ENCODE measurements at places on chromosomes 13 and 19. TPM values are rescaled to one million over a fixed set of nuclear protein-coding genes. Genes with fewer than 3 reads are reported as not detected.
A peak's percentile ranks its signal among the peaks of the same experiment; 100 is the strongest.

GRCh38 chr19:11535792-11536595 lies 2.7 kb upstream of the CNN1 start:
- no peaks in the 10 kb centered on the region for H3K36me3 ChIP-seq
- peak; percentile 99 for DNase-seq
- H3K27ac ChIP-seq, result peak overlapping the region; percentile 65
- H3K4me3 ChIP-seq, result peak overlapping the region; percentile 43

GRCh38 chr13:59480396-59481259 lies 683.1 kb downstream of the DIAPH3 start:
- DNase-seq, result peak; percentile 28
- H3K4me1 ChIP-seq, result peaks cover 59% of the 10 kb centered on the region
- peak overlapping the region; percentile 20 for H3K27ac ChIP-seq
- no peaks in the 10 kb centered on the region for H3K36me3 ChIP-seq
- no peak overlapping the region for H3K4me3 ChIP-seq

DNA sequence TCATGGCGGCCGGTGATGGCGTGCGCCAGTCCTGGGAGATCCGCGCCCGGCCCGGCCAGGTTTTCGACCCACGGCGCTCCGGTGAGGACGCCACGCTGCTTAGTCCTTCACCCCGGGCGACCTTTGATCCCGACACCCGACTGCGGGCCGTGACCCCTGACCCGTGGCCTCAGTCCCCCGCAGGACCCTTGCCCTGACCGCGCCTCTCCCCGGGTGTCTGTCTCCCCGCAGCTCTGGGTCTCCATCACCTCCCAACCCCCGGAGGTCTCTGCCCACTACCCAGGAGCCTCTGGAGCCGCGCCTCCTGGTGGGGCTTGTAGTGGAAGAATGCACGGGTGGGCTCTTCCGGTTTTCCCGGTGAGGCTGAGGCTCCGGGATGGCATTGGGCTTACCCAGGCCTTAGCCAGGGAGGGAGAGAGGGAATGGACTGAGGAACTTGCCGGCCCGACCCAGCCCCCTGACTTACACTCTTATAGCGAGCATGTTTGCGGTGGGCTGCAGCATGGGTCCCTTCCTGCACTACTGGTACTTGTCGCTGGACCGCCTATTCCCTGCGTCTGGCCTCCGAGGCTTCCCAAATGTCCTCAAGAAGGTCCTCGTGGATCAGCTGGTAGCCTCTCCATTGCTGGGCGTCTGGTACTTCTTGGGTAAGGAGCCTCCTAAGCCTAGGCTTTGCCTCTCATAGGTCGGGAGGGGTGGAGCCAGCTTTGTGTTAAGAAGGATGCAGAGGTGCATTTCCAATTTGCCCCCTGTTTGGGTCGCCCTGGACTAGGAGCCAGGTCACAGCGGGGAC lies 566 bp downstream of the MPV17L2 start:
- H3K36me3 ChIP-seq, result no peaks in the 10 kb centered on the region
- DNase-seq, result no peak
- peaks cover 26% of the 10 kb centered on the region for H3K4me1 ChIP-seq
- peak overlapping the region; percentile 94 for H3K4me3 ChIP-seq

GRCh38 chr19:39307046-39307821 lies 11.0 kb downstream of the IFNL1 start:
- H3K27ac ChIP-seq, result no peak overlapping the region
- H3K4me1 ChIP-seq, result no peaks in the 10 kb centered on the region
- no peak for DNase-seq

- H3K27ac ChIP-seq, result no peak overlapping the region
- no peak for DNase-seq
- H3K27me3 ChIP-seq, result peaks cover 9% of the 10 kb centered on the region
Measured at GRCh38 chr19:29515706-29516357, 10.0 kb upstream of the VSTM2B start.

GRCh38 chr13:67395577-67395976 lies 165.4 kb upstream of the PCDH9 start:
- H3K27ac ChIP-seq, result no peak overlapping the region
- no peak overlapping the region for H3K4me3 ChIP-seq
- no peaks in the 10 kb centered on the region for H3K4me1 ChIP-seq
- no peaks in the 10 kb centered on the region for H3K36me3 ChIP-seq
- H3K27me3 ChIP-seq, result no peaks in the 10 kb centered on the region
- DNase-seq, result no peak

DNA sequence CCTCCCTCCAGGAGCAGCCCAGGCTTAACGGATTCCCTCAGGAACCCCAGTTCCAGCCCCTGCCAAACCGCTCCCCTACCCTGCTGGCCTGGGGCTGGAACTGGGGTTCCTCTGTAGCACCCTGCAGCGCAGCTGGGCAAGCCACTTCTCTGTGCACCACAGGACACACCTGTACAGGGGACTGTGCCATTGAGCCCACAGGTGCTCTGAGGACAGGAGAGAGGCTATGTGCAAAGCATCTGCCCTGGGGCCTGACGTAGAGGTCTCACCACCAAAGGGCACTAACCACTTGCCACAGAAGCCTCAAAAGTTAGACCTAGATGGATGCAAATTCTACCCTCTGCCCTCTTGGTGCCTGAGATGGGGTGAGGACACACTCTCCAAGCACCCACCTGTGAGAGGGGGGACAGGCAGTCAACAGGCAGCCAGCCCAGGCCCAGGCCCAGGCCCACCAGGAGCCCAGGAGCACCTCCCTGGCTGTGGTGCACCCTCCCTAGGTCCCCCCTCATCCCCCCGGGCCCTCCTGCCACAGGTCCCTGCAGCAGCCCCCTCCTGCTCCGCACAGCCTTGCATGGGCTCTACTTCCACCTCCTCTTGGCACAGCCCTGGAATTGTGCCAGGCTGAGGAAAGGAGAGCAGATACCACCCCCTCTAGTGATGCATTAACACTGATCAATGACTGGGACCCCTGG lies 27.6 kb upstream of the SLC35E1 start:
- DNase-seq, result peak; percentile 52
- H3K4me3 ChIP-seq, result no peak overlapping the region
- no peaks in the 10 kb centered on the region for H3K36me3 ChIP-seq
- H3K27me3 ChIP-seq, result no peaks in the 10 kb centered on the region
- peaks cover 36% of the 10 kb centered on the region for H3K4me1 ChIP-seq

DNA sequence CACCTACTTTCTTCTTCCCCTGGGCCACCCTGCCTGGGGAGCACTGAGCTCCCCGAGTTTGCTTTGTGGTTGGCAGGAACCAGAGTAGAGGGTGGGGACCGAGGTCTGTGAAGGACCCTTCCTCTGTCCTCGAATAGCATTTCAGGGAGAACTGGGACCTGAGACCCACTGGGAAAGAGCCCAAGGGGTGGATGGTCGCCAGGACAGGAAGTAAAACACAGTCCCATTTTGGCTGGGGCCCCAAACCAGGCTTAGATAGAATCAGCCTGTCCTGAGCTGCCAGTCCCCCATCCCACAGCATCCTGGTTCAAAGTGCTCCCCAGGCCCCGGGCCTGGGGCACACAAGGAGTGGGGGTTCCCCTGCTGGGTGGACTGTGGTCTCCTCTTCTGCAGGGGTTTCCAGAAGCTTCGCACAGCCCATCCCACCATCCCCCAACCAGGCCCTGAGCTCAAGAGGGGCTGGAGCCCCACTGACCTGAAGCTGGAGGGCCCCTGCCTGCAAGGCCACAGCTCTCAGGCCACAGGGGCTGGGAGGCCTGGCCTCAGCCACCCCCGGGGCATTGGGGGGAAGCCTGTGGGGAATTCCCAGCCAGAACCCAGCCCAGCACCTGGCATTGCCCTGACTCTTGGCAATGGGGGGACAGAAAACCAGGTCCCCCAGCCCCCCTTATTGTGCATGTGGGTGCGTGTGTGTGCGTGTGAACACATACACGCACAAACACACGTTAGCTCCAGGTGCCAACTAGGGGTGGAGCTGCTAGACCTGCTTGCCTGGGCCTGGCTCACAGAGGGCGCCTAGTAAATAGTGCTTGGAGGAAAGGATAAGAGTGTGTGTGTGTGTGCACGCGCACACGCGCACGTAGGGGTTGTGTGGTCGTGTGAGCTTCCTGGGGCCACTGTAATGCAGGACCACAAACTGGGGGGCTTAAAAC lies 995 bp upstream of the MKNK2 start:
- no peaks in the 10 kb centered on the region for H3K27me3 ChIP-seq
- H3K36me3 ChIP-seq, result peaks cover 9% of the 10 kb centered on the region
- H3K4me3 ChIP-seq, result no peak overlapping the region
- DNase-seq, result no peak
- H3K4me1 ChIP-seq, result peaks cover 31% of the 10 kb centered on the region
- H3K27ac ChIP-seq, result peak overlapping the region; percentile 37

GRCh38 chr13:42445354-42445753 lies 128.6 kb upstream of the TNFSF11 start:
- no peak overlapping the region for H3K4me3 ChIP-seq
- no peaks in the 10 kb centered on the region for H3K36me3 ChIP-seq
- no peak for DNase-seq

DNA sequence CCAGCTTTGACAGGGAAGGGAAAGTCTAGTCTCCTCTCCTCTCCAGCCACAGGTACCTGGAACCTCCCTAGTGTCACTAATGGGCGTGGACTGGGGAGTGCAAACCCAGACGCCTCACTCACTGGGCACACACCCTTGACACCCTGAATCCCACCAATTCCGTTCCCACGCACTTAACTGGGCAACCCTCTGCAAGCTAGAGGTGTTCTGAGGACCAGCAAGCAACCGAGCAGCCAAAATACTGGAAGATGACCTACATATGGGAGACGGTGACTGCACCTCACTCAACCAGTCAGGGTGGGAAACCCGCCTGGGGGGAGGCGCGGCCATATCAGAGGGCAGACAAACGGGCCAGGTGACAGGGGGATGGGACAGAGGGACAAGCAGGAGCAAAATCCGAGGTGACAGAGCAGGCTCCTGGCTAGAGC lies 991 bp downstream of the ABHD17A start:
- H3K4me3 ChIP-seq, result peak overlapping the region; percentile 86
- peaks cover 23% of the 10 kb centered on the region for H3K4me1 ChIP-seq
- H3K27me3 ChIP-seq, result no peaks in the 10 kb centered on the region
- DNase-seq, result no peak

The KIR2DL3 gene
- polyA plus RNA-seq, result not detected

GRCh38 chr19:13035820-13036365 lies 40.6 kb downstream of the NFIX start:
- no peaks in the 10 kb centered on the region for H3K27me3 ChIP-seq
- H3K36me3 ChIP-seq, result peaks cover 14% of the 10 kb centered on the region
- H3K4me3 ChIP-seq, result no peak overlapping the region
- peaks cover 61% of the 10 kb centered on the region for H3K4me1 ChIP-seq
- DNase-seq, result no peak

GRCh38 chr13:95573221-95573620 lies 20.7 kb downstream of the CLDN10 start:
- H3K4me1 ChIP-seq, result no peaks in the 10 kb centered on the region
- H3K4me3 ChIP-seq, result no peak overlapping the region
- DNase-seq, result no peak
- no peak overlapping the region for H3K27ac ChIP-seq
- H3K36me3 ChIP-seq, result peaks cover 1% of the 10 kb centered on the region

DNA sequence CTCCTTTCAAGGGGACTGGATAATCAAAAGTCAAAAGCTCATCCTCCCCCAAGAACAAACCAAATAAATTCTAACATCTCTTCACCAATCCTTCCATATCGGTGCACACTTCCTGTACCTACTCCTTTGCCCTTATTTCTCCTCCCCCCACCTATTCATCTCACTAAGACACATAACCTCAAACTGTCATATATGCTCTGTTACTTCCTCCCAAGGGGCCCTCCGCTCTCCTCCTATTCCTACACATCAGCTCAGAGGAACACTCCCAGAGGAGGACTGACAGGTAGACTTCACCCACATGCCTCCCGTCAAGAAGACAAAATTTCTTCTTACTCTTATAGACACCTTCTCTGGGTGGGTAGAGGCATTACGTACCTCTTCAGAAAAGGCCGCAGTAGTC lies 48.1 kb downstream of the ZNF93 start:
- no peak overlapping the region for H3K27ac ChIP-seq
- H3K4me3 ChIP-seq, result no peak overlapping the region
- no peaks in the 10 kb centered on the region for H3K4me1 ChIP-seq
- no peak for DNase-seq
- H3K27me3 ChIP-seq, result no peaks in the 10 kb centered on the region

- DNase-seq, result no peak
- H3K4me3 ChIP-seq, result no peak overlapping the region
- H3K27me3 ChIP-seq, result no peaks in the 10 kb centered on the region
- no peak overlapping the region for H3K27ac ChIP-seq
- H3K36me3 ChIP-seq, result no peaks in the 10 kb centered on the region
Measured at GRCh38 chr13:38755793-38756192, 68.9 kb downstream of the FREM2 start.

- no peaks in the 10 kb centered on the region for H3K4me1 ChIP-seq
- H3K36me3 ChIP-seq, result no peaks in the 10 kb centered on the region
- H3K4me3 ChIP-seq, result no peak overlapping the region
- no peak for DNase-seq
- H3K27me3 ChIP-seq, result no peaks in the 10 kb centered on the region
Measured at GRCh38 chr13:33528896-33529295, 243.3 kb upstream of the STARD13 start.

DNA sequence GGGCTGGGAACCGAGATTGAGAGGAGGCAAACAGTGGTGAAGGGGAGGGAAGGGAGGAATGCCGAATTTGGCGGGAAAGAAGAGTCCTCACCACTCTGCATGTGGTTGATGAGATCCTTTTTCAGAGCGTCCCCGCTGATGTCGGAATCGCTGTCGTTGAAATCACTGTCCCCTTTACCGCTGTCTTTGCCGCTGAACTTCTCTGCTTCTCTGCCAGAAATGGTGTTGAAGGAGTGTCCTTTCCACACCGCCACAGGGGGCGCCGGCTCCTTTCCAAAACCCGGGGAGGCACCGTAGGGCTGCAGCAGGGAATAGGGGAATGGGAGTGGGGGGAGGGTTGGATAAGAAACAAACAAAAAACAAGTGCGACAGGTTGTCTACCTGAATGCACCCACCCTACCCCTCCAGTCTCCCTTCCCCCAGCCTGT lies 3.1 kb downstream of the PCDH8 start:
- DNase-seq, result peak; percentile 50
- H3K36me3 ChIP-seq, result no peaks in the 10 kb centered on the region
- no peak overlapping the region for H3K27ac ChIP-seq
- H3K4me3 ChIP-seq, result no peak overlapping the region

The NCAN gene
- polyA plus RNA-seq, result 0.03 TPM

The A1BG gene
- polyA plus RNA-seq, result 61.4 TPM

DNA sequence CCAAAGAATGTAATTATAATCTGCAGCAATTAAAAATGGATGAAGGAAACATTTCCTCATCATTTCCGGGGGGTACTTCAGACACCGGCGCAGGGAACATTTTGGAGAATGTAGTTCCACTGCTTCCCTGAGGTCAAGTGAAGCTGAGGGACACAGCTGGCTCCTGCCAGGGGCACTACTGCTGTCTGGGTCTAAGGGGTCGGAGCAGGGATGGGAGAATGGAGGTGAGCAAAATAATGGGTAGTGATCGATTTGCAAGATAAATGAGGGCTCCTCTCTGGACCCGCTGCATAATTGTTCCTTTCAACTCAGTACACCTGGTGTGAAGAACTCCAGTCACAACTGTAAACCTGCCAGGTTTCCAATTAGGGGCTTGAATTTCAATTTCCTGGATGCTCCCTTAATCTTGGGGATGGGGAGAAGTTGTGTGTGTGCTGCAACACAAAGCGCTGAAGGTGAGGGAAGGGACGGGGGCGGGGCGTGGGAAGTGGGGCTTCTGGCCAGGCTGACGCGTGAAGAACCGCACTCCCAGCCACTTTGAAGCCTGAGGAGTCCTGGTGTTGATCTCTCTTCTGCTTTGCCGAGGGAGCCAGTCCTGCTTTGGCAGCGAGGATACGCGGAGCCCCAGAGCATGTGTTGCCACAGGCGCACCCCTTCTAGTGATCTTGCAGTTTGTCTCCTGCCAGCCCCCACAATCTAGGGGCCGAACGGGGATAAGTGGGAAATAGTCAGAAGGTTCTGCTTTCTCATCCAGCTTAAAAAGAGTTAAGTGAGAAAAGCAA lies 57.9 kb upstream of the PCDH8 start:
- H3K27me3 ChIP-seq, result peaks cover 9% of the 10 kb centered on the region
- DNase-seq, result no peak
- H3K4me3 ChIP-seq, result no peak overlapping the region
- H3K4me1 ChIP-seq, result no peaks in the 10 kb centered on the region
- H3K27ac ChIP-seq, result no peak overlapping the region

Data from SK-N-SH (cell line).